ENCODE measurements at places on chromosomes 2 and 18.

DNA sequence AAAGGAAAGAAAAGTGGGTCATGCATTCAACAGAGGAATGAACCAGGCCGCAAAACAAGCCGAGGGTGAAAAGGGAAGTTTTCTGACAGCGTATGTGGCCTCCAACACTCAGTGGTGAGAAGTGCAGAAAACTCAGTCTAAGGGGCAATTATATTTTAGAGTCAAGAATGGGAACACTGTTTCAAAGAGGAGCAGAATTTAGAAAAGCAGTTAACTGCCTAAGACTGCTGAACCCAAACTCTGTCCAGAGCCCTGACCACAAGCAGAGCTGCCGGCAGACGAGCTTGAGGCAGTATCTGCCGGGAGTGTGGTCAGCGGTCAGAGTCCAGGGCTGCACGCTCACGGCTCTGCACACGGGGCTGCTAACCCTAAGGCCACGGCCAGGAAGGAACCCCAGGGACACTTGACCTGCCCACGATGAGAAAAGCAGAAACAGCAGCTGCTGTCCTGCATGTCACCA lies 347.0 kb upstream of the ID2 start:
- DNase-seq, result no peak

- no peak for DNase-seq
Observed at GRCh38 chr2:84732897-84733778, 147.7 kb downstream of the TRABD2A start.

GRCh38 chr2:28173377-28173776 lies 219.3 kb upstream of the FOSL2 start:
- no peak for DNase-seq

GRCh38 chr18:384897-385296 lies 115.6 kb downstream of the COLEC12 start:
- DNase-seq, result no peak

- peak; percentile 58 for DNase-seq
Observed at GRCh38 chr2:63056107-63057050, 5.7 kb downstream of the OTX1 start.

DNA sequence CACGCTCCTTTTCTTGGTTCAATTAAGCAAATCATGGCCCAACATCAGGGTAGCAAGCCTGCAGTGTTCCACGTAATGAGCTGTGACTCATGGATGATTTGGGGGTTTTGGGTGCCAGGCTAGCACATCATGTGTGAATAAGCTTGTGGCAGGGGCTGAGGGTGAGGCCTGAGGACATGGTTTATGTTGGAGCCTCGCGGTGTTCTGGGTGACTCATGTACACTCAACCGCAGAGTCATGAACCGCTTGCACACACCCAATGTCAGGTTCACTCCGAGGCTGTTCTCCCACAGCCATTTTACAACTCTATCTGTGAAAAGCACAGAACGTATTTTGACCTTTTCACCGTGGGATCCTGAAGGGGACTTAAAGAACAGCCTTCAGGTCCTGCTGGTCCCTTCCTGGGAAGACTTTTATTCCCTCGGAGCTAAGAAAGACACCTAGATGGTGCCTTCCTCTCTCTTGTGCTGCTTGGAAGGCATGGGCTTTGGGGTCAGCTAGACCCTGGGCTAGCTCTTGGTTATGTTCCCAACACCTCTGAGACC lies 139.9 kb upstream of the ZEB2 start:
- DNase-seq, result no peak

- DNase-seq, result no peak
Observed at GRCh38 chr2:241118737-241119505, 16.8 kb upstream of the MTERF4 start.

GRCh38 chr2:140550821-140551220 lies 1580.0 kb downstream of the LRP1B start:
- DNase-seq, result no peak

DNA sequence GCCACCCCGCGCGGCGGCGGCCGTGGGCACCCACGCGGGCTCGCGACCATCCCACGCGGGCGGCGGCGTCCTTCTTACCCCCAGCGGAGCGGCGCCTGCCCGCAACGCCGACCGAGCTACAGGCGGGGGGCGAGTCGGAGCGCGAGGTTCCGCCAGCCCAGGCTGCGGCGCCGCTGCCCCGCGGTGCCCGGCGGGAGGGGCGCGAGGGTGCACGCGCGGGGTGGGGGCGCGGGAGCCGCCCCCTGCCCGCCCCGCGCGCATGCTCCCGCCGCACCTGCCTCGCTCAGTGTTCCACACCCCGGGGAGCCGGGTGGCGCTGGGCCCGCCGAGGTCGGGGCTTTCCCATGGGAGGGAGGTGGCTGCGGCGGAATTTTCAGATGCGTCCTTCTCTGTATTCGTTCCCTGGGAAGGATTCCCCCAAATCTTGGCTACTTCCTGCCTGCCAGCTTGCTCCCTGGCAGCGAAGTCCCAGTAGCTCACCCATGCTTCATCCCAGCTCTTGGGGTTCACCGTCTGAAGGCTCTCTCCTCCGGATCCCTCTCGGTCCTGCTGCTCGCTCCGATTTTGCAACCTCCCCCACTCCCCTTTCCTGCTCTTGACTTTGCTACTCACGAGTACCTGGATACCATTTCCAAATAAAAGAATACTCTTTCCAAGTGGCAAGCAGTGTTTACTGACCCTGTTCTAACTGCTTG lies at the start of gene L3MBTL4:
Gene L3MBTL4 (minus strand): TSS at position 189 of the 695 bp plus-strand sequence. CDS start 103,286 bp downstream, outside the sequence.
- DNase-seq, result peak; percentile 42

GRCh38 chr2:17788773-17789172 lies 27.5 kb upstream of the MSGN1 start:
- no peak for DNase-seq

GRCh38 chr2:204655101-204655500 lies 109.8 kb downstream of the PARD3B start:
- no peak for DNase-seq

DNA sequence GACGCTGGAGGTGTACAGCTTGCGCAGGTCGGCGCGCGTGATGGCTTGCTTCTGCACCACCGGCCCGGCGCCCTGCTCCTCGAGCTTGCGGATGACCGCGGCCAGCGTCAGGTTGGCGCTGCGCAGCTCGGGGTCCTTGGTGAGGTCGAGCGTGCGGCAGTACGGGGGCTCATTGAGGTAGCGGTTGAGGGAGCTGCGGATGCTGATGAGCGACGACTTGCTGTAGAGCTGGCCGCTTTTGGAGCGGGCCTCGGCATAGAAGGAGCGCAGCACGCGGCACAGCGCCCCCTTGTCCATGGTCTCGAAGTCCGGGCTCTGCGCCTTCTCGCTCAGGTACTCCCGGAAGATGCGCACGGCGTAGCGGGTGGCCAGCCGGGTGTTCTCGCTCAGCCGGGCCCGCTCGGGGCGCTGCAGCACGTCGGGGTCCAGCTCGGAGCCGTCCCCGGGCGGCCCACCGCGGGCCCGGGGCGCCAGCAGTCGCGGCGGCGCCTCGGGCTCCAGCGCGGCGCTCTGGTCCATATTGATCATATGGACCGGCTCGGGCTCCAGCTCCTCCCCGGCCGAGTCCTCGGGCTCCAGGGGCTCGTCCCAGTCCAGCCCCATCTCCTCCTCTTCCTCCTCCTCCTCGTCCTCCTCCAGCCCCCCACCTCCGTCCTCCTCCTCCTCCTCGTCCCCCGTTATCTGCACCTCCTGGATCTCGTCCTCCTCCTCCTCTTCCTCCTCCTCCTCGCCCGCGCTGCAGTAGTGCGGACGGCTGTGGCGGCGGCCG lies 523 bp downstream of the KCTD1 start:
- peak; percentile 85 for DNase-seq

DNA sequence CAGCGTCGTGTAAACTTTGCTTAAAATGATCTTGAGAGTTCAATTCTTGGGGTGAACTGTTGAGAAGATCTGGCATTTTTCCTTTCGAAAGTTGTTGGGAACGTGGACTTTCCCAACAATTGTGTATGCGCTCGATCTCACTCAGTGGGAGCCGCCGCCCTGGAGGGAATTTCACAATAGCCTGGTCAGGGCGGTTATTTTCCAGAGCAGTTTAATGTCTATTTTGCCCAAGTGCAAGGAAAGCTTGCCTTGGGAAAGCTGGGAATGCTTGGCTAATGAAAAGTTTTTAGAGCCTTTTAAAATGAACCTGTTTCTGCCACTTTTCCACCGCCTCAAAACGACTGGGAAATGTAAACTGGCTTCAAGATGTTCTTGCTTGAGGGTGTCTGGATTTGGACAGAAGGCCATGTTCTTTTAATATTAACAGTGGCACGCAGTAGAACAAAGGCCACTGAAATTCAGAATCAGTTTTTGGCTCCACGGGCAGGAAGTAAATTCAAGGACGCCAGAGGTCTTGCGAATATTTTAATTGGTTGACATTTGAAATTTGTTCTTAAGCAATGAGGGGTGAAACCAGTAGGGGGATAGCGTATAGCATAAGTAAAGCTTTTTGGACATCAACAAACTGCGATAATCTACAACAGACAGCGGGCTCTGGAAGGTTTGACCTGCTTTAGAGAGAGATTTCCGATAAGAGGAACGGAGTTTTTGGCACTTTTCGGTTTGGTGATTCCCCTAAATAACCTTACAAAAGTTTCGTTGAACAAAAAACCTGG lies 1.2 kb downstream of the CFLAR start:
- peak; percentile 56 for DNase-seq

- no peak for DNase-seq
Observed at GRCh38 chr2:88549616-88550292, 77.5 kb downstream of the EIF2AK3 start.

DNA sequence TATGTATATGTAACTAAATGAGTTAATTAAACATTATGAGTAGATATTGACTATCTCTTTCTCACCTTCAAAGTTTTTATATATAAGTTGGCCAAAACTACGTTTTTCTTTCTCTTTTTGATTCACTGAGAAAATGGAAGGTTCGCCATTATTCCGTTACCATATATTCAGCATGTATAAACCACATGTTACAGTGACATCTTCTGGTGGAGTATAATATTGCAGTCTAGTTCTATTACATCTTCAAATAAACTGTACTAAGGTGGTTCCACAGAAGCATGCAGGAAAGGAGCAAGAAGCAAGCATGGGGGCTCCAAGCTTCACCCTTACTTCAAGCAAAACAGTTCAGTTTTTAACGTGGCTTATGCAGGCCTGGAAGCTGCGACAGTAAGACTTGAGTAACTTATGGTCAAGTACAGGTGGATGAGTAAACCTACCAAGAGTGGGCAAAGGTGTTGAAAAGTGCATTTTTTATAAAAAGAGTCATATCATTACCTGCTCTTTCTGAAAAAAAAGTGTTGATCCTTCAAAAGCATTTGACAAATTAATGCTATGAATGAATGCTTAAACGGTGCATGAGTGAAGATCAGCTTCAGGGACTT lies 129.8 kb upstream of the RAB6C start:
- peak; percentile 82 for DNase-seq

DNA sequence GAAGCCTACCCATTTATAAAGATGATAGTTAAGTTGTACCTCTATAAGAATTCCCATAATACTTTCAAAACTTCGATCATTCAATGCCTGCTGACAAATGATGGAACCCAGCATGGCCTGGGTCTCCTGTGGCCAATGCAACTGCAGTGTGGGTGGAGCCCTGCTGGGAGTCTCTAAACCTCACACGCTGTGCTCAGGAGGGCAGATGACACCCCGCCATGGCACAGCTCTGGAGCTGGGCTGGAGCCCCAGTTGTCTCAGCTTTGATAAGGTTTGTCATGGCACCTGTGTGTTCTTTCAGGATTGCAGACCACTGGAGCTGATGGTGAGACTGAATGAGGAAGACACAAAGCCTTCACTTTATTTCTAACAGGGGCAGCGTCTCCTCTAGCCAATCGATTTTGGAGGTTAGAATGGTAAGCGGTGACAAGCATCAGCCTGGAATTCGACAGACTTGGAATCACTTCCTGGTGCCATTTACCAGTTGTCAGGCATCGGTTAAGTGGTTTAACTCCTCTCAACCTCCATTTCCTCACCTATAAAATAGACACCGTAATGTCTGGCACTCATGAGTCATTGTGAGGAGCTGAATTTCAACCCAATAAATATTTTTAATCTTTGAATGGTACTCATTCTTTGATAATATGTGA lies 383.6 kb upstream of the SALL3 start:
- no peak for DNase-seq
